ENCODE measurements at places on chromosomes 1 and 21.

DNA sequence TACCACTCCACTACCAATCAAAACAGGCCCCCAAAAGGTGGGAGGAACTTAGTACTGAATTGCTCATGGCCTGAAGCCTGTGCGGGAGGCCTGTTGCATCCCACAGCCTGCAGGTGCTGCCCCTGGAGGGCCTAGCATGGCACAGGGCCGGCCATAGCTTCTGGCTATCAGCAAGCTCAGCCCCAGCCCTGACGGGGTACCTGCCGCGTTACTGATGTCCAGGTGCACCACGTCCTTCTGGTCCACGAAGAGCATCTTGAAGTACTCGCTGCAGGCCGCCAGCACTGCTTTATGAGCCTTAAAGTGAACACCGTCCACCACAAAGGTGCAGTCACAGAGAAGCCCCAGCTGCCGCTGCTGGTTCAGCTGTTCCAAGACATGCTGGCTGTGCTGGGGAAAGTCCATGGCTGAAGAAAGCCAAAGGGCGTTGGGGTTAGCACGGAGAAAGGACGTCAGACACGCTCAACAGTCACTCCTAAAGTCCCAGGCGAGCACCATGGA, 27.8 kb downstream of the ZBTB17 start:
- no peak for DNase-seq

- DNase-seq = no peak
Observed at GRCh38 chr1:11764115-11764514, 2.1 kb downstream of the C1orf167 start.

DNA sequence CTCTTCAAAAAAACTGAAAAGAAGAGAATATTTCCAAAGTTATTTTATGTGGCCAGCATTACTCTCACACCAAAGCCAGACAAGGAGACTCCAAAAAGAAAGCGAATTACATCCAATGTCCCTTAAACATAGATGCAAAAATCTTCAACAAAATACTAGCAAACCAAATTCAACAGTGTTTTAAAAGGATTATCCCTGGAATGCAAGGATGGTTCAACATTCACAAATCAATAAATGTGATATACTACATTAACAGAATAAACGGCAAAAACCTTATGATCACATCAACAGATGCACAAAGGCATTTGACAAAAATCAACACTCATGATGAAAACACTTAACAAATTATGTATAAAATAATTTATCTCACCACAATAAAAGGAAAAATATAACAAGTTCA, 207.8 kb downstream of the DENND1B start:
- DNase-seq = no peak

GRCh38 chr1:42910985-42911384, 47.7 kb downstream of the SLC2A1 start:
- no peak for DNase-seq

DNA sequence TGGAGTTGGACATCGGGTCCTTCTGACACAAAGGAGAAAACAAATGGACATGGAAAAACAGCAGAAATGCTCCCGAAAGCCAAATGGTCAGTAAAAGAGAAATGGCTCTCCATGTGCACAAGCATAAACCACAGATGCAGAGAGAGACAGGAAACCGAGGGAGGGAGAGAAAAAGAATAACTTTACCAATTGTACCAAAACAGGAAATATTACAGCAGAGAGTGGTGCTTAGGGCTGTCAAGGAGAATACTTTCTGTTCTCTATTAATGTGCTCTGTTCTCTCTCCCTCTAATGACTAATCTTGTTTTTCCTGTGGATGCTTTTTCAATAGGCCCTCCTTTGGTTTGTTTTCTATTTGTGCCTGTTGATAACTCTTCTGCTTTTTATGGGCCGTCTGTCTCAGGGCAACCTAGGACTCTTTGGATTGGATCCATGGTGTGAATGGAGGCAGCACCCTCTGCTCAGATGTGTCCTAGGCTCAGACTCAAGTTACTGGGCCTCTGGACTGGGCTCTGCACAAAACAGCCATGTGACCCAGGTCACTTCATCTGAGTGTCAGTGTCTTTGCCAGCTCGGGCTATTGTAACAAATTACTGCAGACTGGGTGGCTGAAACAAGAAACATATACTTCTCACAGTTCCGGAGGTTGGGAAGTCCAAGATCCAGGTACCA, 663.0 kb downstream of the NPHP4 start:
- DNase-seq = no peak

DNA sequence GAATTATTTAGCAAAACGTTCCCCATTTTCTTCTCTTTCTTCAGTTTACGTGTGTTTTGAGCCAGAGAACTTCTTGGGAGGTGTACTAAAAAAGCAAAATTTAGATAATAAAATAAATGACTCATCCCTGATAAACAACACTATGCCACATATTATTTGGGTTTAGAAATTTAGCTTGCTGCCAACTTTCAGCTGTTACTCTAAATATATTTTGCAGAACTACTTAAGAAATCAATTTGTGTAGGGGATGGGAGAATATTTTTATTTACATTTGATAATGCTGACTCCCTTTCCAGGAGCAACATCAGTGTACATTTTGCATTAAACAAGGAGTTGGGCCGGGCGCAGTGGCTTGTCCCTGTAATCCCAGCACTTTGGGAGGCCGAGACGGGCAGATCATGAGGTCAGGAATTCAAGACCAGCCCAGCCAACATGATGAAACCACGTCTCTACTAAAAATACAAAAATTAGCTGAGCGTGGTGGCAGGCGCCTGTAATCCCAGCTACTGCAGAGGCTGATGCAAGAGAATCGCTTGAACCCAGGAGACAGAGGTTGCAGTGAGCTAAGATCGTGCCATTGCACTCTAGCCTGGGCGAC, 151.4 kb upstream of the ZRANB2 start:
- DNase-seq = no peak

- DNase-seq = no peak
Observed at GRCh38 chr1:153368495-153368894, 6.9 kb downstream of the S100A12 start.

DNA sequence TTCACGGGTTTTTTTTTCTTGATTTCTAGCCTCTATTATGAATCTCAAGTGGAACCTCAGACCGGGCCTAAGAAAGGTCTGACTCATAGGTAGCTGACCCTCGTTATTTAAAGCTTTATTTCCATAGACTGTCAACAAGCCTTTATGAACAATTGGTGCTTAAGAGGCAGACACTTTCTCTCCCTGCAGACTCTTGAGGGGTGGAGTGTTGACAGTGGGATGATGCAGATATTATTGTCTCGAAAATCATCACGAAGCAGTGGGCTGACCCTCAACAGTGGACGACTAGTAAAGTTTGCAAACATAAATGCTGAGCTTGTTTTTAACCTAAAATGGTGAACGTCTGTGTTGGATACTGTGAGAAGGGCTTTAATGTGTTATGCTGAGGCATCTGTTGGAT, 1.8 kb downstream of the SFT2D2 start:
- no peak for DNase-seq

GRCh38 chr1:115179397-115180079, 90.2 kb upstream of the TSPAN2 start:
- DNase-seq = no peak

- DNase-seq = no peak
Observed at GRCh38 chr21:36169470-36170128, 13.0 kb downstream of the DOP1B start.

DNA sequence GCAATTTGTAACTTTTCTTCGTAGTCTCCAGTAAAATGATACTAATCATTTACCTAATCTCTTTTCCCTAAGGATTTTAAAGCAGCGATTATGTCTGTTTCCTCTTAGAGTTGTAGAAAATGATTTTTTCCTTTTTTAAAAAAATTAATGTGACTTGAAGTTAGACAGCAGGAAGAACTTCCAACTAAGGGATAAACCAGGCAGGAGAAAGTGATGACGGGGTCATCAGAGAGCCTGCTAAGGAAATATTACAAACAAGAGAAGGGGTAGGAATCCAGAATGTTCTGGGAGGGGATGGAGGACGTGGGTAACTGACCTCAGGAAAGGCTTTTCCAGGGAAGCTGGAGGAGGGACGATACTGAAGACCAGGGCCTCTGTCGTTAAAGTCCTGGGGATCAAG, 8.8 kb upstream of the ETV3L start:
- no peak for DNase-seq

- no peak for DNase-seq
Observed at GRCh38 chr1:7703321-7704213, 67.5 kb upstream of the VAMP3 start.

- DNase-seq = no peak
Observed at GRCh38 chr1:231779081-231779480, 152.5 kb downstream of the DISC1 start.

DNA sequence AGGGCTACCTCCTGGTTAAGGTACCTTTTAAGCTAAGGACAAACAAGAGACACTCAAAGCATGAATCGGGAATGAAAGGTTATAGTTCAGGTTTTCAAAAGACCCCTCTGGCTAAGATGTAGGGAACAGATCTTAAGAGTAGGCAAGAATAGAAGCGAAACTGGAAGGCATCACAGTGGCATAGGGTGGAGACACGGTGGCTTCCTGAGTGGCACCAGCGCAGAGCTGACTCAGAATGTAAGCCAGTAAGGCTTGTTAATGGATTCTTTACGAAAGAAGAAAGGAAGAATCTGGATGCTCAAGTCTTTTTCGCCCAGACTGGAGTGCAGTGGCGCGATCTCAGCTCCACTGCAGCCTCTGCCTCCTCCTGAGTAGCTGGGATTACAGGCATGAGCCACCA, 21.2 kb downstream of the PADI6 start:
- no peak for DNase-seq

DNA sequence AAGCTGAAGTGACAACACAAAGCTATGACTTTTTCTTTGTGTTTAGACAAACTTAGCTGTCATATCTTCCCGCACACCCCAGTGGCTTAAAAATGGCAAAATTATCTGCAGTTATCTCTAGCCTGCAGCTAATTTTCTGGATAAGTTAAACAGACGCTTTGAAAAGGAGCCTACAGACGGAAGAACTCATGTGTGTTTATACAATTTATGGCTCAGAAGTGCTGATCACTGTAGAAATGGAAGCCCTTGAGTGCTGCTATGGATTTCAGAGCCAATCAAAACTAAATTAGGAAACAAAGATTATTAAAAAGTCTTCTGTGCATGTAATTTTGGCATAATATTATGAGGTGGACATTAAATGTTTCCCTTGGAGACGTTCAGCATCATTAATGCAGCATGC, 11.6 kb downstream of the NTNG1 start:
- no peak for DNase-seq

GRCh38 chr1:38690790-38691449, 168.7 kb downstream of the RRAGC start:
- DNase-seq = no peak

GRCh38 chr1:112673592-112674439, 643 bp upstream of the MOV10 start:
- DNase-seq = no peak

GRCh38 chr1:41741244-41741643, 177.5 kb downstream of the HIVEP3 start:
- DNase-seq = peak; percentile 42

- no peak for DNase-seq
Observed at GRCh38 chr1:35835398-35835797, 27.6 kb downstream of the AGO4 start.

- DNase-seq = no peak
Observed at GRCh38 chr1:36908096-36908495, 126.2 kb downstream of the GRIK3 start.

DNA sequence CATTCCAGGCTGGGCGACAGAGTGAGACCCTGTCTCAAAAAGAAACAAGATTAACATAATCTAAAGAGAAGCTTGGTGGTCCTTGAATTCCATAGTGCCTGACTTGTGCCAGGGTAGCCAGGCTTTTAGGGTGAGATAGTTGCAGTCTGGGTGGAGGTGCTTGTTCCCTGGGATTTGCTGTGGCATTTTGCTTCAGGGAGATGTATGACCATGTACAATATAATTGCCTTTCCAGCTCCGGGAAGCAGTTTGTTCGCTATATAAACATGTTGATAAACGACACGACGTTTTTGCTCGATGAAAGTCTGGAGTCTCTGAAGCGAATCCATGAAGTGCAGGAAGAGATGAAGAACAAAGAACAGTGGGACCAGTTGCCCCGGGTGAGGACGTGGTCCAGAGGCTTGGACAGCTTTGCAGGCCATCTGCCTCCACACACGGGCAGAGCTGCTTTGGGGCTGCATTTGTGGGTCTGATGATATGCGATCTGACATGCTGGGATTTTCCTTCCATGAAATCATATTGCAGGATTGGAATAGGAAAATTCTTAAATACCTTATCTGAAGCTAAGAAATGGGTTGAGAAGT, 49.4 kb upstream of the KIF1B start:
- no peak for DNase-seq

DNA sequence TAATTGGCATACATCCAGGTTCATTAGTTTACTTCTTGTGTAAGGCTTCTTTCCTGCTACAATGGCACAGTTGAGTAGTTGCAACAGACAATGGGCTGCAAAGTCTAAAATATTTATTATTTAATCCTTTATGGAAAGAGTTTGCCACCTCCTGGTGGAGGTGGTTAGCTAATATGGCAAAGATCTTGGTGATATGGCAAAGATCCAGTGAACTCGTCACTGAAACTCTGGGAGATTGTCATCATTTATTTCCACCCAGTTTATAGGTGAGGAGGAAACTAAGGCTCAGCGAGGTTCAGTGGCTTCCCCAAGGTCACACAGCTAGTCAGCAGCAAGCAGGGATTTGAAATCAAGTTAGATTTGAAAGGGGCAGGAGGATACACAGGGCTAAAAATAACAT, 16.1 kb upstream of the IFFO2 start:
- no peak for DNase-seq

- no peak for DNase-seq
Observed at GRCh38 chr1:11691928-11692711, 610 bp downstream of the DRAXIN start.

GRCh38 chr1:201119206-201120197, 7.3 kb upstream of the CACNA1S start:
- peak; percentile 30 for DNase-seq

DNA sequence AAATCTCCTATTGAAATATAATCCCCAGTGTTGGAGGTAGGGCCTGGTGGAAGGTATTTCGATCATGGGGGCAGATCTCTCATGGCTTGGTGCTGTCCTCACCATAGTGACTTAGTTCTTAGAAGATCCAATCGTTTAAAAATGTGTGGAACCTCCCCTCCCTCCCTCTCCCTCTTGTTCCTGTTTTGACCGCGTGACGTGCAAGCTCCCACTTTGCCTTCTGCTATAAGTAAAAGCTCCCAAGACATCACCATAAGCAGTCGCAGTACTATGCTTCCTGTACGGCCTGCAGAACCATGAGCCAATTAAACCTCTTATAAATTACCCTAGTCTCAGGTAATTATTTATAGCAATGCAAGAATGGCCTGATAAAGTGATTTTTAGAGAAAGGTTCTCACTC, 10.9 kb upstream of the RGS2 start:
- no peak for DNase-seq

DNA sequence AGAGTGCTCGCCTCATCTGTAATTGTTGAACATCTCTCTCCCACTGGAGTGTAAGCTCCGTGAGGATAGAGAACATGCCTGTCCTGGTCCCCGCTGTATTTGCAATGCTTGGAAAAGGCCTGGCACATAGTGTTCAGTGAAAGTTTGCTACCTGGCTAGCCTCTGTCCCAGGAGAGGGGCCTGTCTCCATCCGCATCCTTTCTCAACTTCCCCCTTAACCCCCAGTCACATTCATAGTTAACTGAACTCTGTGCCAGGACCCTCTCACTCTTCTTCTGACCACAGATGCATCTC, 15.2 kb downstream of the SPOCD1 start:
- DNase-seq = no peak

Data from activated T-cell treated with anti-CD3 and anti-CD28 coated beads for 24 hours (primary cell).